GM04503 (cell line): ENCODE measurements at places on chromosomes 7 and 10.

DNA sequence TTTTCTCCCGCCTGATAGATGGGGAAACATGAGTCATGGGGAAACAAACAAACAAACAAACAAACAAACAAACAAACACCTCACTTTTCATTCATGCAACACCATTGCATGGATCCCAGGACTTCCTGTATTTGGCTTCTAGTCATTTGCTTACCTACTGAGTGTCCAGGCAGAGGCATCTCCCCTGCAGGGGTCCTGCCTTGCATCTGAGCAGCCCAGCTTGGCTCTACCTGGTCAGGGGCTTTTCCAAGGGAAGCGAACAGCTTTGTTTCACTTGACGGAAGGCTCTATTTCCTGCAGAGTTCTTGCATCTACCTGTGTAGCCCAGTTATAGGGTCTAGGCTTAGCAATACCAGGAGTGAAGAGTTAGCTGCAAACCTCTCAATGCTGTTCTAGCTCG lies 374.2 kb downstream of the GATA3 start:
- no peak for DNase-seq

DNA sequence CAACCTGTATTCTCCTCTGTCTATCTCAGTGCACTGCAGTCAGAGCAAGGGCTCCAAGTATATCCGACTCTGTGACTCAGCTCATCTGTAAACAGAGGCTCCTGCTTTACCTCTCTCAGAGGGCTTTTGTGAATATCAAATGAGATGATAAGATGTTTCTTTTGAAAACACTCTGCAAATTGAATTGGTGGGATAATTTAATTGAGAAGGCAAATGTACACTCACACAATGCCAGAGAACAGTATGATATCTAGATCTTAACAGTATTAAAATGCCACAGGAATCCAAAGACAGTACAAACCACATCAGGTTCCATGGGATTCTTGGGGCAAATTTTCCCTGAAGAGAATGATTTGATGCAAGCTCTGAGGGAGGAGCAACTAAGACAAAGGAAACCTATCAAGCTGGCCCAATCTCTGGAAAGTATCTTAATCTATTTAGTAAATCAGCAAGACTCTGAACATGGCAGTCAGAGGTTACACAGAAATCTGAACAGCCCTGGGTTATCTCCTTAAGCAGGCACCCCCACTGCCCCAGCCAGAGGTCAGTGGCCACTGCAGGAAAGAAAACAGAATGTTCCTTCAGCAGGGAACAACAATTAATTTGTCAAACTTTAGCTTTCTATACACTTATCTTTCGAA lies 45.9 kb downstream of the DOCK4 start:
- no peak for DNase-seq

DNA sequence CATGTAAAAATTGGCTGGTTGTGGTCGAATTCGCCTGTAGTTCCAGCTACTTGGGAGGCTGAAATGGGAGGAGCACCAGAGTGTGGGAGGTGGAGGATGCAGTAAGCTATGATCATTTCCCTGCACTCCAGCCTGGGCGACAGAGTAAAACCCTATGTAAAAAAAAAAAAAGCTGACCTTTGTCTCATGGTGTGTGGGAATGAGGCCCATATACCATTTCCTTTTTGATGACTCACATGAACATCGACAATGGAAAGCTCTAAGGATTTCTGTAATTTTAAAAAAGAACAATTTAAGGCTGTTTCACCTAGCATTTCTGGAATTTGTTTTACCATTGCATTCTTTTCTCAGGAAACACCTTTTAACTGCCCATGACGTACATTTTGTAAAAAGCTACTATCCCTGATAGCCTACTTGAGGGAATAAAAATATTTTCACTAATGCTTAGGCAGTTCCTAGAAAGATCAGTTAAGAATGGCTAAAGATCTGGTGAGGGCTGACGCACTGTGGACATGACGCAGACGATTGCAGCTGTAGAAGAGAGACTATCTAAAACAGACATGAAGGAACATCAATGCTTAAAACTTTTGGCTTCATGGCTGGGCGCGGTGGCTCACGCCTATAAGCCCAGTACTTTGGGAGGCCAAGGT lies 400.6 kb upstream of the IGFBP3 start:
- DNase-seq: no peak

DNA sequence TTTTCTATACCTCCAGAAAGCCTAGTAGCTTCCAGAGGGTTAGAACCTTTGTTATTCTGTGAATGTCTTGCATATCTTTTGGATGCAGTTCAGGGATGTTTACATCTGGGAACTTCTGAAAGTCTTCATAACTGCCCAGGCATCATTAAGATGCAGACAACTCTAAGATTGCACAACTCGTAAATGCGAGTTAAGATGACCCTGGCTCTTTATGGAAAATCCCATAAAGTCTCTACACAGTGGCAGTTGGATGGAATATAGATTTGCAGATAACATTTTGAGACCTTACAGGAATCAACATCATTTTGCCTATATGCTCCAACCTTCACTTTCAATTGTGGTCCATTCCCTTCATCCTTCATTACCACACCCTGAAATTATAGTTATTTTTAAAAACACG lies 151.7 kb downstream of the CREB5 start:
- no peak for DNase-seq

DNA sequence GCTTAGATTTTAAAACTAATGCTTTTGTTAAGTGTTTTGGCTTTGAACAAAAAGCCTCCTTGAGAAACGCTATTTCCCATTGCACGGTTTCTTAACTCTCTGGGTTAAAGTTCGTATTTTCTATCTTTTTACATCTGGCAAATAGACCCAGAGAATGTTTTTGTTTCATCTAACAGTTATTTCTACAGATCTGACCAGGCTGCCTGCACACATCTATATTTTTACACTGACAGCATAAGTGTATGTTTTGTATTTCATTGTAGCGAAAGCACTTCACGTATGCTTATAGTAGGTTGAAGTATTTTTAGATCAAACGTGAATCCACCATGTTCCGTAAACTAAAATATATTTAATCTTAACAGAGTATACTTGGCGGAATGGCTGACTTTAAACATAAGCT lies 477.3 kb downstream of the SDK1 start:
- DNase-seq: no peak

DNA sequence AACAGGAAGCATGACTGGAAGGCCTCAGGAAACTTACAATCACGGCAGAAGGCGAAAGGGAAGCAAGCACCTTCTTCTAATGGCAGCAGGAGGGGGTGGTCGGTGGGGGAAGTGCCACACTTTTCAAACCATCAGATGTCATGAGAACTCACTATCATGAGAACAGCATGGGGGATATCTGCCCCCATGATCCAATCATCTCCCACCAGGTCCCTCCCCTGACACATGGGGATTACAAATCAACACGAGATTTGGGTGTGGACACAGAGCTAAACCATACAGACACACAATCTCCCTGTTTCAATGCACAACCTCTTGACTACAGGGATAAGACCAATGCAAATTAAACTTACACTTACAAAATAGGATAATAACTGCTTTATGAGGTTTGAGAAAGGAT lies 97.6 kb downstream of the SGMS1 start:
- no peak for DNase-seq

GRCh38 chr7:145884716-145885514 lies 231.7 kb upstream of the CNTNAP2 start:
- DNase-seq: no peak

GRCh38 chr7:155222061-155222460 lies 75.6 kb upstream of the INSIG1 start:
- DNase-seq: no peak

DNA sequence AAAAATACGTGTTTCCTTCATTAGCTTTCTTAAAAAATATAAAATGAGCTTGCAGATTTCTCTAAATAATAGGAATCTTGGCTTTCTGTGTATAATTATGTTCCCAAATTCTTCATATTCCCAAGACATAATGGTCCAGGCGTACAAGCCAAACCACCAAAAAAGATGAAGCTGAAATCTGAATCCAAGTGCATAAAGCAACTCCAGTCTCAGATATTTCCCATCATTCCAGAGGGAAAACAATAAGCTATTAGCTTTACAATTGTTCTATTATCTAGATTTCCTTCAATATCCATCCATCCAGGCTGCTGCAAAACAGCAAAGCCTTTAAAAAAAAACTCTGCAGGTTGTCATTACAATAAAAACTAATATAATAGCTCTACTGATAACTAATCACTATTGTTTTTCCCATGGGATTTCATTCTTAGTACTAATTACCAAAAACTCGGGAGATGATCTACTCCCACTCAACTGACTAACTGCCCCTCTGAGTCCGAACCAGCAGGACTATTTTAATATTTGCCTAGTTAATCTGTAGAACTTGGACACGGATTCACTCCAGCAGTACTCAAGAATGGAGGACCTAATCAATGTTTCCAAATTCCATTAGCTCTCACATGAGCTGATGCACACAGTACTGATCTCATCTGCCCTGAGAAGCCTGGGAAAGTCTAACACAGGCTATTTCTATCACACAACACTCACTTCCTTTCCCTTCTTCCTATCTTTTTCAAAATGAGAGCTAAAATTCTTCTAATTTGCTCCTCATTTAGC lies 108.9 kb upstream of the ASAH2 start:
- no peak for DNase-seq

- DNase-seq: no peak
Observed at GRCh38 chr10:32972929-32973328, 14.9 kb upstream of the ITGB1 start.

DNA sequence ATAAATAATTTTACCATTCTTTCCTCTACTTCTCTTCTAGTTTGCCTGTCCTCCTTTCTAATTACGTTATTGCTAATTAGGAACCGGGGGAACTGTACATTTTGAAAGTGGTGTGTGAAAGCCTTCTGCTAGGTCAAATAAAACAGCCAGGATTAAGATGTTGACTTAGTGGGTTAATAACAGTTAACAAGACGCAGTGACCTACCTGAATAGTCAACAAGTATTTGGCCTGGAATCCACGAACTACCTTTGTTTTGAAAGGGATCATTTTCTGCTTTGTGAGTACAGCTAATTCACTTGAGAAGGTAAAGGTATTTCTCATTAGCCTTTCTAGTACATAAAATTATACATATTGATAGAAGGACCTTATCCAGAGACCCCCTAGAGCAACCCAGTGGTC lies 139.9 kb downstream of the COL28A1 start:
- no peak for DNase-seq

DNA sequence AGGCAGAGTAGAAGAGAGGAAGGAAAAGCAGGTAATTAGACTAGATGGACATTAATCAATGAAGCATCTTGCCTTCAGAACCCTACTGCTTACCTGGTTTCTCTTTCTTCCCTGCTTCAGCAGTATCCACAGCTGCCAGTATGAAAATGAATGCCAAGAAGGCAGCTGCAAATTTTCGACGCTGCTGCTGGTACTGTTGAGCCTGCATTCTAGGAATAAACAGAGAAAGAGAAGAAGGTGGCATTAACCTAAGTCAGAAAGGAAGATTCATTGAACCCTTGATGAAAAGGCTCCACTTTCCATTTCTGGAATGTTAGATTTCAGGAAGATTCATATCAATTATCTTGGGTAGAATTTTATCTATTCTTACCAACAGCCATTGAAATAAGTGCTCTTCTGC lies 88.8 kb downstream of the PTN start:
- no peak for DNase-seq
